Progenitor cell of endocrine pancreas (in vitro differentiated cells): ENCODE measurements at places on chromosomes 2 and 18.

GRCh38 chr18:34848156-34848555, 138.1 kb downstream of the DTNA start:
- H3K4me3 ChIP-seq = no peak overlapping the region
- H3K36me3 ChIP-seq = peaks cover 9% of the 10 kb centered on the region
- no peak for DNase-seq

DNA sequence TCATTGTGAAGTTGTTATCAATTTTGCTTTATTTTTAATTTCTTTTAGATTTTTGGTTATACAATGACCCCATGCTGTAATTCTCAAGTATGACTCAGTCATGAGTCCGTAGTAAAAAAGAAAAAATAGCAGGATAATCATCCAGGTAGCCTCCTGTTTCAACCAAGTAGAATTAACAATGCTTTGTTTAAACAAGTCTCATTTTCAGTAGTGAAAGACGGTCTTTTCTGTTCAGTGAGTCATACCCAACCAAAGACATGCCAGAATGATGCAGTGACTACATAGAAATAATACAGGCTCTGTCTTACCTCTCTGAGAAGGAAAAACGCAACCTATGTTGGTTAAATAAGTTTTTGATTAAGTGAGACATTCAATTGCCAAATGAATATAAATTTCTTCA, 67.8 kb upstream of the DSC1 start:
- peak overlapping the region; percentile 62 for H3K27ac ChIP-seq
- H3K36me3 ChIP-seq = no peaks in the 10 kb centered on the region
- peaks cover 57% of the 10 kb centered on the region for H3K4me1 ChIP-seq
- no peaks in the 10 kb centered on the region for H3K27me3 ChIP-seq
- H3K4me3 ChIP-seq = no peak overlapping the region

GRCh38 chr18:74264303-74265020, 27.3 kb downstream of the CYB5A start:
- H3K27me3 ChIP-seq = no peaks in the 10 kb centered on the region
- peaks cover 27% of the 10 kb centered on the region for H3K4me1 ChIP-seq
- no peak for DNase-seq
- peaks cover 44% of the 10 kb centered on the region for H3K36me3 ChIP-seq
- H3K27ac ChIP-seq = no peak overlapping the region
- H3K4me3 ChIP-seq = no peak overlapping the region

DNA sequence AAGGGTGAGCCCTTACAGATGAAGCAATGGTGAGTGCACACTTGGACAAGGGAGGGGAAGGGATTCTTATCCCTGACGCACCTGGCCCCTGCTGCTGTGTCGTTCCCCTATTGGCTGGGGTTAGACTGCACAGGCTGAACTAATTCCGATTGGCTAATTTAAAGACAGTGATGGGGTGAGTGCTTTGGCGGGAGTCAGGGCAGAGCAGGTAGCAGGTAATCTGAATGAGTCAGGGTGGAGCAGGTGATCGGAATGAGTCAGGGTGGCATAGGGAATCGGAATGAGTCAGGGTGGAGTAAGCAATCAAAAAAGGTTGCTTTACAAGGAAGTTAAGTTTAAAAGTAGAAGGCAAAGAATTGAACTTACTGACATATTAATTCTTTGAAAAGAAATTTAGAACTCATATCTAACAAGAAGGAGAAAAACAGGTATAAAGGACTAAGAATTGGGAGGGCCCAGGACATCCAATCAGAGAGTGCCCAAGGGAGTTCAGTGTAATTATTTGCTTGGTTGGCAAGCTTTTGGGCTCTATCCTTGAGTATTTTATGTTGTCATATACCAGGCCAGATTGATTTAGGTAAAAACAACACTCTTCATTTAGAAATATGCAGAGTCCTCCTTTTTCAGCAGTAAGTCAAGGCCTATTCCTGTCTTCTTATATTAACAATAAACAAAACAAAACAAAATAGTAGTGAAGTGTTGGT, 52.3 kb upstream of the RALBP1 start:
- no peak overlapping the region for H3K4me3 ChIP-seq
- no peak for DNase-seq
- H3K27me3 ChIP-seq = no peaks in the 10 kb centered on the region
- no peaks in the 10 kb centered on the region for H3K4me1 ChIP-seq
- H3K36me3 ChIP-seq = no peaks in the 10 kb centered on the region

DNA sequence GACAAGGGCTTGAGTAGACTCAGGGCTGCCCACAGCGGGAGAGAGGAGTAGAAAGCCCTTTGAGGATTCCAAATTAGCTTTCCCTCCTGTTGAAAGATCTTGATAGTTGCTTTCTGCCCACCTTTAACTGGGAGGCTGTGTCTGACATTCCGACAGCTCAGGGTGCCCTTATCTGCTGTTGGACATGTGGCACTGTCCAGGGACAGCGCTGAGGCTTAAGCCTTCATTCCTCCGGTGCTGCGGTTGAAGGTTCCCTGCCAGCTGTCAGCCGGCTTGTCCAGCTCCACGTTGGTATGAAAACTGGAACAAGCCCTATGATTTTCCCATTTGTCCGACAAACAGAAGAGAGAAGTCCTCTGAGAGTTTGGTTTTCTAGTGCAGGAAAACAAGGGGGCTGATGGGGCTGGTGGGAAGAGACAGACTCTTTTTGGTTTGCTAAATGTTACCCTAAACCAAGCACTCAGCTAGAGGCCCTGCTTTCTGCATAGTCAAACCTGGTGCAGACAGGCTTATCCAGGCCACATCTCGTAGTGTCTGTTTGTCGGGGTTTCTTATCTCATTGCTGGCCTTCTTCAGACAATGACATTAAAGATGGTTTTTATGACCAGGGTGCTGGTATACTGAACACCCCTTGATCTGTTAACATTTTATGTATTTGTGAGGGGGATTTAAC, 24.5 kb downstream of the GREB1 start:
- peaks cover 16% of the 10 kb centered on the region for H3K4me1 ChIP-seq
- H3K27me3 ChIP-seq = no peaks in the 10 kb centered on the region
- H3K36me3 ChIP-seq = peaks cover 3% of the 10 kb centered on the region
- no peak for DNase-seq
- no peak overlapping the region for H3K4me3 ChIP-seq
- H3K27ac ChIP-seq = no peak overlapping the region

- DNase-seq = no peak
- no peaks in the 10 kb centered on the region for H3K4me1 ChIP-seq
- H3K27me3 ChIP-seq = no peaks in the 10 kb centered on the region
Measured at GRCh38 chr2:218430721-218431120, 11.8 kb downstream of the VIL1 start.

DNA sequence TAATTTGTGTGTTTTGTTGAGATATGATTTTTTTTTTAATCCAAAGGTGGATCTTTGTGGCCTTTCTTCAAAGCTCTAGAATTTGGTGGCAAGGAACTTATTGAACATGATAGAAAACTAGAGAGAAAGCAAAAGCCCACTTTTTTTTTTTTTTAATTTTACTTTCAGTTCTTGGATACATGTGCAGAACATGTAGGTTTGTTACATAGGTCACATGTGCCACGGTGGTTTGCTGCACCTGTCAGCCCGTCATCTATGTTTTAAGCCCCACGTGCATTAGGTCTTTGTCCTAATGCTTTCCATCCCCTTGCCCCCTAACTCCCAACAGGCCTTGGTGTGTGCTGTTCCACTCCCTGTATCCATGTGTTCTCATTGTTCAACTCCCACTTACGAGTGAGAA, 135.9 kb downstream of the RHBDD1 start:
- H3K36me3 ChIP-seq = no peaks in the 10 kb centered on the region
- H3K4me3 ChIP-seq = no peak overlapping the region
- DNase-seq = no peak
- H3K4me1 ChIP-seq = no peaks in the 10 kb centered on the region

GRCh38 chr2:208978946-208979345, 444.9 kb upstream of the MAP2 start:
- H3K4me3 ChIP-seq = no peak overlapping the region
- no peak overlapping the region for H3K27ac ChIP-seq
- no peak for DNase-seq
- peaks cover 2% of the 10 kb centered on the region for H3K4me1 ChIP-seq
- H3K27me3 ChIP-seq = no peaks in the 10 kb centered on the region

DNA sequence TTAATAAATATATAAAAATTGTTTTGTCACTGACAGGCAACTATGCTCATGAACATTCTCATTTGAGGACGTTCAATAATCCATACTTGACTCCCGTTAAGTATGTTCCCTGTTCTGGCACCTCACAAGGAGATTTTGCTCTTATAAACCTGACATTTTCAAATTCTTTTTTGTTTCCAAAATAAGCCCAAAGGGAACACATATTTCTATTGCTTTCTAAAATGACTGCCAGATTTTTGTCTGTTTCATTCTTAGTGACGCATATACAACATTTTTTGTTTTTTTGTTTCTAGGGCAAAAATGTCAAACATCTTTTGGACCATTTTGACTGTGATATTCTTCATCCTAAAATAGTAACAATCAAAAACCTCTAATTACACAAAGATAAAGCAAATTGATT, 50.5 kb downstream of the CYTIP start:
- no peak overlapping the region for H3K27ac ChIP-seq
- no peaks in the 10 kb centered on the region for H3K27me3 ChIP-seq
- no peak overlapping the region for H3K4me3 ChIP-seq
- DNase-seq = no peak
- no peaks in the 10 kb centered on the region for H3K4me1 ChIP-seq

DNA sequence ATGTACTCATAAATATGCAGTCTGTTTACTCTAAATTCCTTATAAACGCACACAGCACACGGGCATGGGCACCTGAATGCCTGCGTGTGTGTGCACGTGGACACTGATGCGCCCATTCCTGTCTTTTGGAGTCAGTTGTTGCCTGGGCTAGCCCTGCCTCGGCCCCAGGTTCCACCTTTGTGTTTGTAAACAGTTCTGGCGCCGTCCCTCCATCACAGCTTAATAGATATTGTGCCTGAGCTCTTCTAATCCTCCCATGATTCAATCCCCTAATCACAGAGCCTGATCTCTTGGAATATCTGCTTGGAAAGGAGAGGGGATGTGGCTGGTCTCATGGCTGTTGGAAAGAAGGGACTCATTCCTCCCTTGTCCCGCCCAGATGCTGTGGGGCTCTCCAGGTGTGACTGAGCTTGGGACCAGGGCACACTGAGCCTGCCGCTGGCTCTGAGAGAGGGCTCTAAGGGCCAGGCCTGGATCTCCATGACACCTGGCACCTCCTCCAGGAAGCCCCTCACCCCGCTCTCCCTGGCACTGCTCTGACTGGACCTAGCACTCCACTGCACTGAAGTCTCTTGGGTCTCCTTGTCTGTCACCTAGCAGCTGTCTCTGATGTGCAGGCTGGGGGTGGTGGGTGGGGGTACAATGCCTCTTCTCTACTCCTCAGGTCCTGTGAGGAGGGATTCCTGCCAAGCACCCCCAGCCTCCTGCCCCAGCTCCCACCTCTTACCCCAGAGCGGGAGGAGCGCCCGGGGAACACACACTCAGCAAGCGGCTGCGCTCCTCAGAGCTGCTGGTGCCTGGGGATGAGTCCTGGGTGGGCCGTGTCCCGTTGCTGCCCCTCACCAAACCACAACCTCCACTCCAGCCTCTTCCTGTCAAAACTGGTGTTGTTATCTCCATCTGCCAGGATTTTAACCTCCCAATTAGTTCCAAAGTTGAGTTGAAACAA, 181.3 kb downstream of the INHBB start:
- H3K27me3 ChIP-seq = peaks cover 57% of the 10 kb centered on the region
- H3K27ac ChIP-seq = peak overlapping the region; percentile 8
- no peaks in the 10 kb centered on the region for H3K36me3 ChIP-seq
- H3K4me3 ChIP-seq = no peak overlapping the region
- no peak for DNase-seq
- H3K4me1 ChIP-seq = peaks cover 1% of the 10 kb centered on the region
